Cortex of kidney (tissue), 1 donor: ENCODE measurements at places on chromosomes 4 and X.
A peak's percentile ranks its signal among the peaks of the same experiment; 100 is the strongest.

DNA sequence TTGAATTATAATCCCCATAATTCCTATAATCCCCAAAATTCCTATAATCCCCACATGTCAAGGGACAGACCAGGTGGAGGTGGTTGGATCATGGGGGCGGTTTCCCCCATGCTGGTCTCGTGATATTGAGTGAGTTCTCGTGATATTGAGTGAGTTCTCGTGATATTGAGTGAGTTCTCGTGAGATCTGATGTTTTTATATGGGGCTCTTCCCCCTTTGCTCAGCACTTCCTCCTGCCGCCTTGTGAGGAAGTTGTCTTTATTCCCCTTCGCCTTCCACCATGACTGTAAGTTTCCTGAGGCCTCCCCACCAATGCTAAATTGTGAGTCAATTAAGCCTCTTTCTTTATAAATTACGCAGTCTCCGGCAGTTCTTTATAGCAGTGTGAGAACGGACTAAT lies 36.6 kb upstream of the GPR78 start:
- DNase-seq, result no peak

DNA sequence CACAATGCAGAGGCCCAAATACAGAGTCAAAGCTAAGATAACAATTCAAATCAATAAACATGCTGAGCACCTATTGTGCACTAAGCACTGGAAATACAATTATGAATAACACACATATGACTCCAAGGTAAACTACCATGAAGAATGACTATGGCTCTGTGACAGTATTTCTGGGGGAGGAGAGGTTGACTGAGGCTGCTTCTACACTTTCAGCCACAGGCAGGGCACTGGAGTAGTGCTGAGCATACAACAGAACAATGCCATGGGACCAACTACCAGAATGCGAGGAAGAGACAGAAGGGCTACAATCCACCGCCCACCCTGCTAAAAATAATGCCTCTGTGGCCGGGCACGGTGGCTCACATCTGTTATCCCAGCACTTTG lies 13.7 kb downstream of the TEC start:
- no peak for DNase-seq

- peak; percentile 9 for DNase-seq
Observed at GRCh38 chrX:68433155-68433980, at the start of gene OPHN1. Gene OPHN1 (minus strand): TSS chrX:68433495. CDS start chrX:68433020, 475 bp downstream.

GRCh38 chr4:98377559-98377958 lies 116.4 kb downstream of the RAP1GDS1 start:
- DNase-seq, result no peak

DNA sequence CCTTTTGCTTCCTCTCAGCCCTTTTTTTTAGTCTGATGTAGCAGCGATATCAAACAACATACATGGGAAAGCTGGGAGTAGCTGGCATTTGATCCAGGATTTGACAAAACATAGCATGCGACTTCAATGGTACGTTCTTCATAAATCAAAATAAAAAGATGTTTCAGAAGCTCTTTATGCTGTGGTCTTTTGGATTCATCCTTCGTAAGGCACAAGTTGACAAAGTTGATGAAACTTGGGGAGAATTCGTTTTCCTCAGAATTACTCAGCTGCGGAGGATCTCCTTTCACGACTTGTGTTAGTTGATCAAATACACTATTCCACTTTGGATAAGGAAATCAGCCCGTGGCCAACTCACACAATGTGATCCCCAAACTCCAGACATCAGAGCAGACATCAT lies 38.1 kb upstream of the CHIC1 start:
- DNase-seq, result no peak
